ENCODE measurements at places on chromosomes 5 and 9.
A peak's percentile ranks its signal among the peaks of the same experiment; 100 is the strongest.

DNA sequence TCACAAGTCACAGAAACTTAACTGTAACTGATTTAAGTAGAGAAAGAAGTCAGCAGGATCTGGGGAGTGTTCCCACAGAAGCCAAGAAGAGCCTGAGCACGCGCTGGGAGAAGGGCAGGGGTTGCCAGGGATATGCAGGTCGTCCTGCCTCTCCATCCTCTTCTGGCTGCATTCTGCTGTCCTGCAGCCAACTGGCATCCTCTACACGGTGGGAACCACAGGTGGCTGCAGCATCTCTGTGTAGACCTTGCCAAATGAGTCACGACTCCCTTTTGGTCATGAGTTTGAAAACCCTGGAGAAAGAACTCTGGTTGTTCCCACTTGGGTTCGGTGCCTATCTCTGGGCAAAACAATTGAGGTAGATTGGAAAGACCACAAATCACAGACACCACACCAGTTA lies 38.4 kb upstream of the PCA3 start:
- no peak for DNase-seq

DNA sequence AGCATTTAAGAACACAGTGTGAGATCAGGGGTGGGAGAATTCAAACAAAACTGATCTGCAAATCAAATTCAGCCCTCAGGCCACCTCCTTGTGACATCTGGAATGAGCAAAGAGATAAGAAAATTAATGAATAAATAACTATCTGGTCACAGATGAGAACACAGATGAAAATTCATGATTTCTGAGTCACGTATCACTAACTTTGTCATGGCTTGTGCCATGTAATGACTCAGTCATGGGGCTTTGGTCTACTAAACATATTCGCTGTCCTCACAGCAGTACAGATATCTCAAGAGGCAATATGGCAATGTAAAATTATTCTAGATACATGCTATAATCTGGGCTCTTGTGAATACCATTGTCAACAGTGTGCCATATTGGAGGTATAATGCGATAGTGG lies 274.4 kb downstream of the MAN2A1 start:
- peak; percentile 11 for DNase-seq

DNA sequence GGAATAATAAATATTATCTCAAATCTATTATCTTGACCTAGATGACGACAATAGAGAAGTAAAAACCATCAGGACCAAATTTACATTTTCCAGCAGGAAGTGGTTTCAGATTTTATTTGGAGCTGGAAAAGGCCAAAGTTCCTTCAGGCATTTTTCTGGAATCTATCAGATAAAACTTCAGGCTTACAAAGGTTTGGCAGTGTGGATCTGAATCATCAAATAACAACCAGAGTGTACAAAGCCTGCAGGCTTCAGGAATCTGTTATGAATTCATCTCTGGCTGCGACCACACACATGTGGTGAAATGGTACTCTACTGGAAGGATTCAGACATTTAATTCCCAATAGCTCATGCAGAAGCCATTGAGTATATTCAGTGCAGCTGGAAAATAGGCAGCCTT lies 726.4 kb upstream of the GRAMD2B start:
- DNase-seq, result no peak

GRCh38 chr5:65800775-65801174 lies 78.8 kb downstream of the NLN start:
- no peak for DNase-seq

DNA sequence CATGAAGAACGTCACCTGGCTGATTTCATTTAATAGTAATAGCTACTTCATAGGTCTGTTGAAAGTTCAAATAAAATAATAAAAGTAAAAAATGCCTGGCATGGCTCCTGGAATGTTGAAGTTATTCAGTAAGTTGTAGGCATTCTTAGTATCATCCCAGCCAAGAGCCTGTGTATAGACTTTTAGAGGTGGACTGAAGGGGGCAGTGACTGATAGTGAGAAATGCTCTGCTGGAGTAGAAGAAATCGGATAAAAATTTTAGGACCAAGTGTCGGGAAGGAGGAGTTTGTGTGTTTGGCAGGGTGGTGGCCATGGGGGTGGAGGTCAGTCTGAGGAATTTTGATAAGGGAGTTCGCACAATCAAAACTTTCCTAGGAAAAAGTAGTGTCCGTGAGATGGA lies 3.6 kb downstream of the ZFP2 start:
- DNase-seq, result peak; percentile 28

DNA sequence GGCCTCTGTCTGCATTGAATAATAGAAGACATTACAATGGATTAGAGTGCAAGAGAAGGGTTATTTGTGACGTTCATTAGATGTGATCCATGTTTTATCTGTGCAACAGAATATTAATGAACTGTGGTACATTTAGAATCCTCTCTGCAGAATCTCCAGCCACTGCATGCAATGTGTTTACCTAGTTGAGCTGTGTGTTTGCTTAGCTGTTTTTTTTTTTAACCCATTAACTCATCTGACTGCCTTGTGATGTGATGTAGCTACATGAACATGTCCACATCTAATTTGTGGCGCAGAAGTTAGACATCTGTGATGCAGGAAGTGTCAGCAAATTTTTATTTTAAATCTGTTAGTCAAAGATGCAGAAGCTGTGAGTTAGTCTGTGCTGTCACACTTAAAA lies 236.9 kb downstream of the CD180 start:
- DNase-seq, result no peak

DNA sequence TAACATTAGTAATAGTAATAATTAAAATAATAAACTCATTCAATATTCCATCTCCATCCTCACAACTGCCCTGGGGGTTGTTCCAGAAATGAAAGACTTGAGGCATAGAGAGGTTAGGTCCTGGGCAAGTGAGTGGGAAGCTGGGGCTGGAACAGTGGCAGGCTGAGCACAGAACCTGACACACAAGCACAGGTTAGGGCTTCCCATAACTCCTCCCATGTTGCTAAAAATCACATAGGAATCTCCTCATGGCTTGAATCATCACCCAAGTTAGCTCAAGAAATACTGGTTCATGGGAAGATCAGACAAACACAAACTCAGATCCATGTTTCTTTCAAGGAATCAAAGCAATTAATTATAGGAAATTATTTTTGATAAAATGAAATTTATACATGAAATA lies 487.7 kb downstream of the SEMA5A start:
- DNase-seq, result no peak

- no peak for DNase-seq
These were observed 68.1 kb upstream of the SLC12A2 start for GRCh38 chr5:128015478-128015877.

DNA sequence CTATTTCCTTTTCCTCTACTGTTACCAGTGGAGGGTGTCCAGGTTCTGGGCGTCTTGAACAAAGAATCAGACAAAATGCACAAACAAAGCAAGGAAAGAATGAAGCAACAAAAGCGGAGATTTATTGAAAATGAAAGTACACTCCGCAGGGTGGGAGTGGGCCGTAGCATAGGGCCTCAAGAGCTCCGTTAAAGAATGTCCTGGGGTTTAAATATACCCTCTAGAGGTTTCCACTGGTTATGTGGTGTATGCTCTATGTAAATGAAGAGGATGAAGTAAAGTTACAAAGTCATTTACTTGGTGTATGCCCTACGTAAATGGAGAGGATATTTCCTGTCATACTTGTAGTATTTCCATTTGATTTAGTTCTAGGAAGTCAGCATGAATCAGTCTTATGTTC lies 113.5 kb upstream of the MRPS30 start:
- no peak for DNase-seq

- no peak for DNase-seq
These were observed 120.1 kb upstream of the LPAR1 start for GRCh38 chr9:111158363-111158762.

- DNase-seq, result no peak
These were observed 89.8 kb downstream of the NUDT12 start for GRCh38 chr5:103472830-103473229.

DNA sequence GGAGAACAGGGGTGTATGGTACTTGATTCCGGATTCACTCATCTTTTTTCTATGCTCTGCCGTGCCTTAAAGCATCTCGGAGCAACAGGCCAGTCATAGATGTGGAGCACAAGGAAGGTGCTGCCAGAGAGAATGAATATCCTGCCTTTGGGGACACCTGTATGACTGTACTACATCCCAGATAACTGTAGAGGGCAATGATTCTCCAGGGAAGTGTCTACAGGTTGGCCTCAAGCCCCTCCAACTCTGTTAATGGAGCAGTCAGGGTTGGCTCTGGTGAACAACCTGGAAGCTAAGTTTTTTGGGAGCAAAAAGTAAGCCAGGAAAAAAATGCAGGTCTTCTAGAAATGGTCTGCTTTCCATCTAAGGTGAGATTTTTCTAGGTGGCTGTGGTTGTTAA lies 71.0 kb downstream of the NREP start:
- no peak for DNase-seq

GRCh38 chr9:17021387-17021970 lies 113.4 kb upstream of the CNTLN start:
- DNase-seq, result no peak

- DNase-seq, result no peak
These were observed 143.5 kb downstream of the PPP2R2B start for GRCh38 chr5:146734936-146735577.

GRCh38 chr5:134228624-134229023 lies 2.8 kb upstream of the PPP2CA start:
- no peak for DNase-seq

GRCh38 chr5:131289738-131290137 lies 25.9 kb downstream of the CDC42SE2 start:
- DNase-seq, result no peak

DNA sequence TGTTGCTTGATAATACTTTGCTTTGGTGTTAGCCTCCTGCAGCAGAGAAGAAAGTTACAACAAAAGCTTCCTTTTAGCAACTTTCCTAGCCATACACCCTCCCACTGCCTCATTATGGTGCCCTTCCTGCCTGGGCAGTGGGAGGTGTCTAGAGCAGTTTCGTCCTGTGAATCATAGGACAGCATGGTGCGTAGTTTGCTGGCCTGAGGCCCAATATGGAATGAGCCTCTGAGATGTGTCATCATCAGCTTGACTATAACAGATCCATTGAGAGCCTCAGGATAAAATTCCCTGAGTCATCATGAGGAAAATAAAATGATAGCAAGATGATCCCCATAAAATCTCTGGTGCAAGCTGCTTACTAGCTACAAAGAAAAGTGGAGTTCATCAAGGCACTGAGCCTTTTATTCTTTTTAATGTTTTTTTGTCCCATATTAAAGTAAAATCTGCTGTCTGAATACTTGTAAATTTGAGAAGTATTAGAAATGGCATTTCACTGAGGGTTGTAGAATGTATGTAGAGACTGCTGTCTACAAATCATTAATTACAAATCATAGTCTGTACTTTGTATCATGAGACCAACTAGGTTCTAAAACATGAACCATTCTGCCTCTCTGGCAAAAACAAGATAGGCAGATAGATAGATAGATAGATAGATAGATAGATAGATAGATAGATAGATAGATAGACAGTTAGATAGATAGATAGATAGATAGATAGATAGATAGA lies 303.0 kb upstream of the PDE4D start:
- peak; percentile 89 for DNase-seq

DNA sequence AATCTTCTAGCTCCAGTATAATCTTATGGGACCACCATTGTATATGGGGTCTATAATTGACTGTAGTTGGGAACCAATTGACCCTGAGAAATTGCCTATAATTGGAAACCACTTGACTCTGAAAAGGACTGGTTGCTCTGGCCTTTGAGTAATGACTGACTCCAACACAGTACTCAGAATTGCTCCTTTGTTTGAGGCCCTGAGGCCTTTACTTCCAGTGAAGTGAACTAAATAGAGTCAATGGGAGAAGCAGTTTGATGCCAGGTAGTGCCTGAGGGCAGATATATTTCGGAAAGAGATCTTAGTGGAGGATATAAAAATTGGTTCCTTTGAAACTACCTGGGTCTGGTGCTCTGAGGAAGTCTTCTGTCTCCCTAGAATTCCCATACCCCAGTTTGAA lies 16.0 kb upstream of the TMEM171 start:
- no peak for DNase-seq

- DNase-seq, result no peak
These were observed 269.4 kb upstream of the MVB12B start for GRCh38 chr9:126057121-126057825.

DNA sequence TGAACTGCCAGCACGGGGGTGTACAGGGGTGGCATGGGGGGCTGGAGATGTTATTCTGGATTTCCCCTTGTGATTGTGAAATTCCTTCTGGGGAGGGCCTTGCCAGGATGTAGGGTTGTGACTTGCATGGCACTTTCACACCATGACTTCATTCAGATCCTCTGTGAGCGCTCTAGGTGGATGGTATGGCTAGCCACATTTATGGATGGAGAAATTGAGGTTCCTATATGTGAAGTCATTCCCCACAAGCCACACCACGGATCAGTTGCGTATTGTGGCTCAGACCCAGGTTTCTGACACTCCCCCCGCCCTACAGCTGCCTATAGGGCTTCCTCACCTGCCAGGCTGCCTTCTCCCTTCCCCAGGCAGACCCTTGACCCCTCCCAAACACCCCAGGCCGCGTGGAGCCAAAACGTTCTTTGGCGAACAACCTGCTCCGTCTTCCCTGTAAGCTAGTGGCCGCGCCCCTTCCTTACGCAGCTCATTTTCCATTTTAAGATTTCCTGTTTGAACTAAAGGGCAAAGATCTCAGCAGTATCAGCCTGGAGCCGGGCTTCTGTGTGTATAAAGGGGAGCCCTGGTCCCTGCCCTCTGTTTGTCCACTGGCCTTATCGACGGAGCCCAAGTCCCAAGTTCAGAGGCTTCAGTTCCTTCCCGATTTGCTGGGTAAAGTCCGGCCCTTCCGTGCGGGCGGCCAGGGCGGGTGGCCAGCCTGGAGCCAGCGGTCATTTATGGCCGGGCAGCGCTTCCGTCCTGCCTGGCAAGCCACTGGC lies 97.8 kb upstream of the KLF4 start:
- no peak for DNase-seq

DNA sequence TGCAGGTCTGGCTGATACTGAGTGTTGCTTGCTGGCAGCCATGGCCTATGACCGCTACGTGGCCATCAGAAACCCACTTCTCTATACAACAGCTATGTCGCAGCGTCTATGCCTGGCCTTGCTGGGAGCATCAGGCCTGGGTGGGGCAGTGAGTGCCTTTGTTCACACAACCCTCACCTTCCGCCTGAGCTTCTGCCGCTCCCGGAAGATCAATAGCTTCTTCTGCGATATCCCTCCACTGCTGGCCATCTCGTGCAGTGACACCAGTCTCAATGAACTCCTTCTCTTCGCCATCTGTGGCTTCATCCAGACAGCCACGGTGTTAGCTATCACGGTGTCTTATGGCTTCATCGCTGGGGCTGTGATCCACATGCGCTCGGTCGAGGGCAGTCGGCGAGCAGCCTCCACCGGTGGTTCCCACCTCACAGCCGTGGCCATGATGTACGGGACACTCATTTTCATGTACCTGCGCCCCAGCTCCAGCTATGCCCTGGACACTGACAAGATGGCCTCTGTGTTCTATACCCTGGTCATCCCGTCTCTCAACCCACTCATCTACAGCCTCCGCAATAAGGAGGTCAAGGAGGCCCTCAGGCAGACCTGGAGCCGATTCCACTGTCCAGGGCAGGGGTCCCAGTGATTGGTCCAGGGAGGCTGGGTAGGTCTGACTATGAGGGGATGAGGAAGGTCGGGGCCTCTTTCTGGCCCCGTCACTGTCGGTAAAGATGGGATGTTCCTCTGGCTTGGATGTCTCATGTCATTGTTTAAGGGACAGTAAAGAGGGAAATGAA lies 718 bp downstream of the OR5C1 start:
- DNase-seq, result no peak

All from RKO (cell line).